ENCODE measurements at places on chromosomes 2 and 18. TPM values are rescaled to one million over a fixed set of nuclear protein-coding genes. Genes with fewer than 3 reads are reported as not detected.

DNA sequence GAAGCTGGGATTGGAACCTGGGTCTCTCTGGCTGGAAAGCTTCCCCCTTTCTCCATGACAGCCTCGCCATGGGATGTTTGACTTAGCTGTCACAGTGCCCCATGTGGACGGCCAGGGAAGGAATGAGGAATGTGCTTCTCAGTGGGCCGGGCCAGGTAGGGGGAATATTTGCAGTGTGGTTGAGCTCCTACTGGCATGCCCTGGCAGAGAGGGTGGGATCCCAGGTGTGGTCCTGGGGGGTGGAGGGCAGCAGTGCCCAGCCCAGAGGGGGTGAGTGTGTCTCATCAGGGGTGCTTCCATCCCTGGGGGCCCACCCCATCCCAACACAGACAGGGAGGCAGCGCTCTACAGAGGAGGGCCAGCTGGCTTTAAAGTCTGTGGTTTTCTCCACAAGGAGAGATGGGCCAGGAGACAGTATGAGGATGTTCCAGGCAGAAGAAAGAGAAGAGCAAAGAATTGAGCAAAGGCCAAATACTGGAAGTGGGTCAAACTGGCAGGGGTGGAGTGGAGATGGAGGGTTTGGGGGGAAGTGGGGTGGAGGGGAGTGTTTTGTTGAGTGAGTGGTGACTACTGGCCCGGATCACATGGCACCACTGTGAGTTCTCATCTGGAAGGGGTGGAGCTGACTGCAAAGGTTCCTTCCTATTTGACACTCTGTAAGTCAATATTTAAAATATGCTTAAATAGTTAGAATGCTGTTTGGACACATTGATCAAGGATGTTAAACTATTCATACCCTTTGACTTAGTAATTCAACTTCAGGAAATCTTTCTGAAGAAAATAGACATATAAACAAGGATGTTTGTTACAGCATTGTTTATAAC is 94.0 kb downstream of the MYCN start:
- peak; percentile 48 for DNase-seq

DNA sequence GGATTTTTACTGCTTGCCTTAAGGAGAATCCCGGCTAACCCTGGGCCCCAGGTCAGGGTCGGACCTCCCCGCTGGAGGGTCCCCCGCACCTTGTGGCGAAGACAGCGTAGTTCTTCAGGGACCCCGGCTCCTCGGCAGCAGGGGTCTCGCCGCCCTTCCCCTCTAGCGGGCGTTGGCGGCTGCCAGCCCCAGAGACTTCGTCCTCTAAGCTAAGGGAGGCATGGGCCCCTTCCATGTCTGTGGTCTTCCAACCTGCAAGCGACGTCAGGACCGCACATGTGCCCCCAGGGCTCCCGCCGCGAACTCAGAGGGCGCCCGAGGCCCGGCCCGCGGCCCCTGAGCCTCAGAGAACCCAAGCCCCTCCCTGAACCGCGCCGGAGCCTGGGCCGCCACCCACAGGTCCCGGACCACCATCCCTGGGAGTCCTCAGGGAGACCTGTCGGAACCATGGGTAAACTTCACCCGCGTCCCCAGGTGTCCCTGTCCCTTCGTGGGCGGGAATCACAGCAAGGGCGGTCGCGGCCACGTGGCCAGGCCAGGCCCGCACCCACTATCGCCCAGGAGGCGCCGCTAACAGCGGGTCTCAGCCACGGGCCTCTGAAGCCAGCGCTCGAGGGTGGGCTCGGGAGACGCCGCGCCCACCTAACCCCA is 562 bp downstream of the ANKMY1 start:
- peak; percentile 6 for DNase-seq

- no peak for DNase-seq
Measured at GRCh38 chr2:148557844-148558436, 86.6 kb upstream of the EPC2 start.

DNA sequence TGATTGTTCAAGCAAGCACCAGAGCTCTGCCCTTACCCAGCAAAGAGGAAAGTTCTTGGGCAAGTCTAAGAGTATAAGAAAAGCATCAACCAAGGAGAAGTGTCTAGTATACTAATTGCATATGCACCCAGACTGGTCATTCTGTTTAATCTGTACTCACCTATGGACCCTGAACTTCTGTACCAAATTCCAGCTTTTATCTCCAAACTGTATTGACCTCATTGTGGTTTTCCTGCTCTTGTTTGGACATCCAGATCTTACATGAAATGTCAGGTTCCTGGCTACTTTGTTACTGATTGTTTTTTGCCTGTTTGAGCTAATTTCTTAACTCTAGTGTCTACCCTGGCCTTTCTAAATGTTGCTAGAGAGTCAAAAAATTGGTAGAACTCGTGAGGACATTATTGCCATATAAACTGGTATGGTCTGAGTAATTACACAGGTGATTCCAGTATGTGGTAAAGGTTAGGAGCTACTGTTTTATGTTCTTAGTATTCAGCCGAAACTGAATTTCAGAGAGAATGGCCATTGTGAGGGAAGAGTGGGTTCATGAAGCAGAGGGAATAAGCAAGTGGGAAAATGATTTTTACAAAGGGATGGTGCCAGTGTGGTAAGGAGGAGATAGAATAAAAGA is 146.3 kb downstream of the HNMT start:
- no peak for DNase-seq

GRCh38 chr2:32947484-32948143 is 861 bp downstream of the LTBP1 start:
- DNase-seq, result peak; percentile 49

DNA sequence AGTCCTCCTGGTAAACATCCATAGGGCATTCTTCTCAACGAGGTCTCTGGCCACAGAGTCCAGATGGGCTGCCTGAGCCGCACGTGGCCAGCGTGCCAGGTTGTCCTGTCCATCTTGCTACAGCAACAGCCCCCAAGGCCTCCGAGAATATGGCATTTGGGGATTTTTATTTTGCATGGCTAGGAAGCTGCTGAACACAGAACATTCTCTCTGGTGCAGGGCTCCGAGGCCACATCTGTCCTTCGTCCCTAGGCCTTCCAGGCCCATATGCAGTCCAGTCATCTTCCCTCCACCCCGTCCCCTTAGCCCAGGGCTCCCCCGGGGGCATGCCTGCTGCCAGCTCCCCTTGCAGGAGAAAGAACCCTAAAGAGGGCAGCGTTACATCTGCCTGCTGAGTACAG is 2.3 kb downstream of the HDAC4 start:
- DNase-seq, result no peak

GRCh38 chr2:128695646-128696220 is 377.1 kb upstream of the HS6ST1 start:
- DNase-seq, result no peak

DNA sequence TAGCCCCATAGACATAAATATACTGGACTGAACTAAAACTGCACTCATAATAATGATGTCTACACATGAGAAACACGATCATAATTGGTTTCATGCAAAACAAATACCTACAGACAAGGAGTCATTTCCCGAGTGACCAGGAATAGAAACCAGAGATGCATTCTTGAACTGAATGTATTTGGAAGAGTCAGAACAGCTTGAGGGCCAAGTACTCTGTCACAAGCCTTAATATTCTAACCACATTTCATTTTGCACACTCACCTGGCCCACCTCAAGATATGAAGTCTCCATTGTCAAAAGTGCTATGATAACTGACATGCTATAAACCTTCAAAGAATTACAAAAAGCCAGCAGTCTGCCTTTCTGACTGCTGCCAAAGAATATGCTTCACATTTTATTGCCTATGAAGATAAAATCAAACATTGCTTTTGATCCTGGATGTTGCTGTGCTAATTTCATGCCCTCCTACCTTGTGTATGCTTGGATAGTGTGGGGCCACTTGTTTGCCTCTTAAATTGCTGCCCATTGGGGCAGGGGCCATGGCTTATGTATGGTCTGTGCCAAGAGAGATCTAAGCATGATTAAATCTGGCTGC is 18.9 kb upstream of the ASAP2 start:
- DNase-seq, result no peak

DNA sequence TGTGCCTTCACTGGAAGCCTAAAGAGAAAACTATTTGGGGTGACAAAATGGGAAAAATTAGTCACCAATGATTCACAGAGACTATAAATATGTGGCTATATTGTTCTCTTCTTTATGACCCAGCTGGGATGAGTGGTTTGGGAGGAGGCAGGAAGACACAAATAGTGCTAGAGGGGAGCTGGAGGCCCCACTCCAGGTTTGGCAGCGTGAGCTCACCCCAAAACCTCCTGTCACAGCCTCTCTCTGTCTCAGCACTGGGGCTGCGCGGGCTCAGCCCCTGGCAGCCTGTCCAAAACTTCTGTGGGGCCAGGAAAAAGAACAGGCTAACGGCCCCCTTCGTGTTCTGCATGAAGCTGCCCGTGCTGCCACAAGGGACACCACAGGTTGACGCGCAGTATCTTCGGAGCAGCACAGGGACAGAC is 73.2 kb upstream of the LCLAT1 start:
- DNase-seq, result peak; percentile 69

The RESP18 gene
- not detected for total RNA-seq

The KCNIP3 gene
- total RNA-seq, result 2.6 TPM

The CYS1 gene
- total RNA-seq, result 2.1 TPM

The CHRNG gene
- total RNA-seq, result not detected

GRCh38 chr2:213923543-213923942 is 487.3 kb upstream of the VWC2L start:
- no peak for DNase-seq

The UPP2 gene
- total RNA-seq, result not detected

DNA sequence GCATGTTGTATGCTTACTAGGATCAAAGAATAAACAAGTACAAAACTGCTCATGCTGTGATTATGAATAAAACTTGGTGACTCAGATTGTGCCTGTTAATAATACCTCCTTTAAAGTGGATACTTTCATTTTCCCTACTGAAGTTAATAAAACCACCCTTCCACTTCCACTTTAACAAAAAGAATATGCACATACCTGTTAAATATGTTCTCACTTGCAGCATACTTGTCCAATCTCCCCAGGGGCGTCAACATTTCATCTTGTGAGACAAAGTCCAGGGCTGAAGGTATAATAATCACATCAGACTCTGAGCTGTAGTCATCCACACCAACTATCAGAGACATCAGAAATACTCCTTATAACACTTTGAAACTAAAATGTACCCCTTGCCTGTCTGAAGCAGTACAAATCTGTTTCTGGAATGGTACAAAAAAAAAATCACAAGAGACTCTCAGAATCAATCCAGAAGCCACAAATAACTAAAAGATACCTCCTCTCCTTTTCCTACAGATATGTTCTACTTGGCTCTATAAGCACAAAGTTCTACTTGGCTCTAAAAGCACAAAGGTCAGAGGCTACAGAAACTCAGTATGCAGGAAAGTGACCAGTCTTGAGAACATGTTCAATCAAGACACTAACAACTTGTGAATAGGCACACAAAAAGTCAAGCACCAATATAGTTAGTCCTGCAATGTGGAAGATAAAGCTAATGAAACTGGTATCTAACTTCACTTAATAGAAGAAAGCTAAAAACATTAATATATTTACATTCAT is 19.3 kb downstream of the PPP4R1 start:
- DNase-seq, result no peak

GRCh38 chr2:151638191-151638933 is 95.9 kb downstream of the NEB start:
- peak; percentile 17 for DNase-seq

DNA sequence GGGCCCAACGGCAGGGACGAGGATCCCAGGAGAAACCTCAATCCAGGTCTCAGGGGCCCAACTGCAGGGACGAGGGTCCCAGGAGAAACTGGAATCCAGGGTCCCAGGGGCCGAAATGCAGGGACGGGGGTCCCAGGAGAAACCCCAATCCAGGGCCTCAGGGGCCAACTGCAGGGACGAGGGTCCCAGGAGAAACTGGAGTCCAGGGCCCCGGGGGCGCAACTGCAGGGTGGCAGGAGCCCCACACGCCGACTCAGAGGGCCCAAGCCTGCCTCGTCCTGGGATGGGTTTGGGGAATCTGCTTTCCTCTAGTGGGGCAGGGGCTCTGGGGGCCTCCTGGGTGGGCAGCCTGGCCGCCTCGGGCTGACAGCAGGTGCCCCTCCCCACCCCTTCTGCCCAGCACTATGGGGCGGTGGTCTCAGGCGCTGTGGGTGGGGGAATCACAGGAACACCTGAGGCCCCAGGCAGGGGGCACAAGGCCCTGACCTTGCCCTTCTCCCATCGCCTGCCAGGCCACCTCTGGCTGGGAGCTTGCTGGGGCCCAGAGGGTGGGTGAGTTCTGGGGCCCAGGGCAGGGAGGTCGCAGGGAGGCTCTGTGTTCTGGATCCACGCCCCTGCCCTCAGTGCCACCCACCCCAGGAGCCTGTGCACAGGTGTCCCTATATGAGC is 7.1 kb downstream of the RTP5 start:
- no peak for DNase-seq

DNA sequence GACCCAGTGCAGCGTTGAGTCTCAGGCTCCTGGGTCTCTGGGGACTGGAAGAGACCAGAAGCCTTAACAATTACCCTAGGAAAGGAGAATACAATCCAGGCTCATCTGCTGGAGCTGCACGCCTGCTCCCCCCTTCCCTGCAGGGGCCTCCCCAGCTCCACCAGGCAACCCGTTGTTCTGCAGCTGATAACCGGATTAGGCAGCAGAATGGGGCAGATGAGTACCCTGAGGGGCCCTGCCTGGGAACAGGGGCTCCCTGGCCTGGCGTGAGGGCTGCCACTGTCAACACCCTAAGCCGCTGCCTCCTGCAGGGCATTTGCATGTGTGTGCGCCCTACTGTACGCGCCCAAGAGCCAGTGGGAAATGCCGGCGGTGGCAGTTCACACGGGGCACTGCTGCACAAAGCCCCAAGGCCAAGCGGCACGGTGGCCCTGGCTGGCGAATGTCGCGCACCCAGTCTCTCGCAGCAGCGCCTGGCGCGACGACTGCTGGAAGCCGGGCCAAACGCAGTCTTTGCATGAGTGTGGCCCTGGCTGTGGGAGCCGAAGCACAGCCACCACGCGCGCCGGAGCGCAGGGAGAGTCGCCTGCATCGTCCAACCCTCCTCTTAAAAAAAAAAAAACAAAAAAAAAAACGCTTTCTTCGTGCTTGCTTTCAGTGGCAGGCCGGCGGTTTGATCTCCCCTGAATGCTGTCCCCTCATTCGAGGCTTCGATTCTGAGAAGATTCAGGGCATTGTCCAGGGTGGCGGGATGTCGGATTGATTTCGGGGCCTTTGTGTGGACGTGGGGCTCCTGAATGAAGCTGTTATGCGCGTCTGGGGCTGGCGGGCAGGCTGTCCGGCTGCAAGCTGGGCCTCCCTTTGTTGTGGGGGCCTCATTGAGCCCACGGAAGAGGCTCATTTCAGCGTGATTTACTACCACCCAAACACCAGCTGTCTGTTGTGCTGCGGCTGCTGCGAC is 63.8 kb downstream of the SETBP1 start:
- no peak for DNase-seq

DNA sequence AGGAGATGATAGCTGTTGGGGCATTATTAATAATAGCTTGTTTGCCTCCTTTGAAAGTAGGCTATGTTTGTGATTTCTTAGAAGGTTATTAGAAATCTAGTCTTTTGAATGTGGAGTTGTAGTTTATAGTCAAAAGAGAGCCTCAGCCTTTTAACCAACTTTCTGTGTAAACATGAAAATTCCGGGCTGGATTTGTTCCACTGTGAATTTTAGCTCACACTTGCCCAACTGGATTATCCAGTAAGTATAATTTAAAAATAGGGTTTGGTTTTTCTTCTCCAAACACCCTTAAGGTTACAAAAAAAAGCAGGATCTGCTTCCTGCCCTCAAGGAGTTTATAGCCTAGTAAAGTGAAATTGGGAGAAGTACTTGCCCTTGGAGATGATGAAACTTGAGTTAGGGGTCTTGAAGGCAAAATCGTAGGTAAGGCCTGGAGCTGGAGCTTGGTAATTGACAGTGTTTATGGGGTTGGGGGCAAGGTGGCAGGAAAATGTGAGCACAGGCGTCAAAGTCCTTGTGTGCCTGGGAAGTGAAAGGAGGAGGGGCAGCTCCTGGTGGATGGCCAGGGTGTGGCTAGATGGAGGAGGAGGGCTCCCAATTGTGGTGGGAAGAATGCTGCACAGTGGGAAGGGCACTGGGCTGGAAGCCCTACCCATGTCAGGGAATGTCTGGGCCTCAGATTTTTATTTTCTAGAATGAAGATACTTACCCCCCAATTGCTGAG is 21.3 kb downstream of the ITGA6 start:
- DNase-seq, result no peak
